ENCODE measurements at places on chromosomes 5 and 9.

- no peak for DNase-seq
These were observed 52.9 kb downstream of the C9orf50 start for GRCh38 chr9:129567842-129568559.

DNA sequence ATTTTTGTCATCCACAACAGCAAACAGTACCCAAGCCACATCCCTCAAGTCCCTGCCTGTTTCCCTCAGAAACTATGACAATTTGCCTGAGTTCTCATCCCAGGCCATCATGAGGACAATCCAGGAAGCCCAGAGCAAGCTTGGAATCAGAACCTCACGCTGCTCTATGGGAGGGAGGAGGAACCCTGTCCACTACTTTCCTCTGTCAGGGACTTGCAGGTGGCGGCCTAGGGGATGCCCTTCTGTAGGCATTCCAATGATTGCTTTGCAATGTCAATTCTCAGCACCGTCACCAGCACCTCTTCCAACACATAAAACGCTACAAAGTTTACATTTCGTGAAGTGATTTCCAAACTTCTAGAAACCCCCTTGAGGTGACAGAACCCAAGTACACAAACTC is 170.4 kb upstream of the FSTL4 start:
- DNase-seq = no peak

DNA sequence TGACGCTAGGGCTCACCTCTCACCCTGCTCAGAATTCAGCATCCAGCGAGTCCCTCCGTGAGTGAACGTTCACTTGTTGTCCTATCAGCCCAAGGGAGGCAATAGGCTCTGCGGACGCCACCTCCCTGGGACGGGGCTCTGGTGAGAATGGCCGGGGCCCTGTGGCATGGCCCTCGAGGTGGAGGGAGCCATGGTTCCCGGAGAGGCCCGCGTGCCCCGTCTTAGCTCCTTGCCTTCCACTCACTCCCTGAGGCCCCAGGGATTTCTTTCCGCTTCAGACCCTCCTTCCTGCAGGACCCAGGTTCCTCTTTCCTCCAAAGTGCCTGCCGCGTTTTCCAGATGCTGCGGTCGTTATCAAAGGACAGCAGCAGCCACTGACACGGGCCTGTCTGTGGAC is 21.5 kb downstream of the EXOC3 start:
- no peak for DNase-seq

DNA sequence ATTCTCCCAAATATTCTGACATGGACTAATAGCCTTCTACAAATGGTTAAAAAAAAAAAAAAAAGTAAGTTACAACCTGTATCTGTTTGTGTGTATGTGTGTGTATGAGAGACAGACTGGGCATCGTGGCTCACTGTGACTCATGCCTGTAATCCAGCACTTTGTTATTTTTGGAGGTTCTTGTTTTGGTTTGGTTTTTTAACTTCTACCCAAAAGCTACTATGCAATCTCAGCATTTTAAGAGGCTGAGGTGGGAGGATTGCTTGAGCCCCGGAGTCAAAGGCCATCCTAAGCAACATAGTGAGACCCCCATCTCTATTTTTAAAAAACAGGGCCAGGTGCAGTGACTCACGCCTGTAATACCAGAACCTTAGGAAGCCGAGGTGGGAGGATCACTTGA is 17.6 kb upstream of the HAVCR1 start:
- DNase-seq = peak; percentile 29

- no peak for DNase-seq
These were observed 8.2 kb downstream of the GALNT10 start for GRCh38 chr5:154198611-154199230.

GRCh38 chr5:44770780-44771717 is 37.7 kb upstream of the MRPS30 start:
- DNase-seq = no peak

- DNase-seq = no peak
These were observed 2.0 kb downstream of the PKN3 start for GRCh38 chr9:128704356-128704670.

- DNase-seq = peak; percentile 43
These were observed 647 bp downstream of the SMARCA2 start for GRCh38 chr9:2015581-2016407.

DNA sequence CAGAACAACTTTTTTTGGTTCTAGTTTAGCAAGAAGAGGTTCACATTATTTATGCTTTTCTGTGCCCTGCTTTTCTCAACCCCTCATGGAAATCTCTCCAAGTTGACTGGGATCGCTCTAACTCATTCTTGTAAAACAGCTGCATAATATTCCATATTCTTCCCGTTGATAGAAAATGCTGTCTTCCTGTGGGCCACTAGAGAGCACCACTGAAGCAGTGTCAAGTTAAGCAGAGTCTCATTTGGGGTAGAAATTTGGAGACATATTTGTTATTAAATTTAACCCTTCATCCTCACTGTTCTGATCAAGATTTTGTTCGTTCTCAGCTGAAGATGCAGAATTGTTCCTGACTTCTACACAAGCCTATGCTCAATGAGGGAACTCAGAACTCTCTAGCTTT is 140.1 kb downstream of the CEMIP2 start:
- DNase-seq = no peak

- DNase-seq = no peak
These were observed 104.6 kb downstream of the MVB12B start for GRCh38 chr9:126431077-126431742.

GRCh38 chr5:138622051-138622450 is 46.9 kb upstream of the HSPA9 start:
- no peak for DNase-seq

GRCh38 chr9:124913378-124913777 is 27.5 kb downstream of the GOLGA1 start:
- no peak for DNase-seq

GRCh38 chr5:52859628-52860027 is 71.9 kb downstream of the ITGA1 start:
- no peak for DNase-seq

- DNase-seq = no peak
These were observed 8.8 kb downstream of the FIBCD1 start for GRCh38 chr9:130930132-130930803.

DNA sequence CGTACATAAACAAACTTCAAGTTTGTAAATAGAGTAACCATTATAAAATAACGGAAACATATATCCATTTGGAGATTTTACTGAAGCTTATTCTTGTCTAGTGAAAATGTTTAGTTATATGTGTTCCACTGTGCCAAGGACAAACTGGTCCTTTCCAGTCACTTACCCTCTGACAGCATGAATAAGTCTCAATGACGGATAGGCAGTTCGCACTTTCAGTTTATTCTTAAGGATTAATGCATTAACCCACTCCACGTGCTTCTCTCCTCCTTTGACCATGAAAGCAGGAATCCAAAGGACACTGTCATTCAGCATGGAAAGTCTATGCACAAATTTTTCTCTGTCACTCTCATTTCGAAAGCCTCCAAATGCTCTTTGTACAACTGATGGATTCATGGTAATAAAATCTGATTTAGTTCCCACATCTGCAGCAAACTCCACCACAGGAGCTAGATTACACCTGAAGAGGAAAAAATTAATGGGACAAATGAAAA is 47.1 kb downstream of the ST8SIA4 start:
- no peak for DNase-seq

GRCh38 chr5:154793599-154794524 is 38.7 kb downstream of the LARP1 start:
- no peak for DNase-seq

GRCh38 chr9:125822902-125823301 is 75.7 kb downstream of the PBX3 start:
- no peak for DNase-seq

DNA sequence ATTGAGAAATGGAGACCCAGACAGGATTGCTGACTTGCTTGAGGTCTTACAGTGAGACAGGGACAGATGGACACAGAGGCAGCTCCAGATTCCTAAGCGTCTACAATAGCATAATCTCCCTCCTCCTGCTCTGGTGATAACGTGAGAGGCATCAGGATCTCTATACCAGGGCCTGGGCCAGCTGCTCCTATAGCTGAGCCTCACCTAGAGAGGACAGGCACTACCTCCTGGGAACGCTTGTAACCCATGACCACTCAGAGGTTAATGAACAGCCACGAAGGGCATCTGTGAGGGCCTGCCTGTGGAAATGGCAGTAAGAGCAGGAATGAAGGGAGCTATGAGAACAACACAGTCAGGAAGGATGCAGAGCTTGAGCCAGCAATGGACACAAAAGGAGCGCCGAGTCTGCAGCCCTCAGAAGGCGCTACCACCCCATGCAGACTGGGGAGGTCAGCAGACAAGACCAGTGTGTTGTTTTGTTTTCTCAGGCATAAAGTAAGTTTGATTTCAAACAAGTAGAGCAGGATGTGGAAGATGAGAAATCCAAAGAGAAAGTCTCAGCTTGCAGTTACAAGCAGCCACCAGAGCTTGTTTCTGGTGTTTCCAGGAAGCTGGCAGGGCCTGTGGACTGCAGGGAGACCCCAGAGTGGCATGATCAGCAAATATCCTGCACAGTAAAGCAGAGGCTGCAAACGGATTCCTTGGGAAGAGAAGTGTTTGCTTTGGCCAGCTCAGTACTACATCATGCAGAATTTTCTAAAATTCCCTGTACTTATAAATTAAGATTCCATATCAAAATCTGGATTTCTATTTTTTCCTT is 17.4 kb downstream of the ANKS6 start:
- no peak for DNase-seq

DNA sequence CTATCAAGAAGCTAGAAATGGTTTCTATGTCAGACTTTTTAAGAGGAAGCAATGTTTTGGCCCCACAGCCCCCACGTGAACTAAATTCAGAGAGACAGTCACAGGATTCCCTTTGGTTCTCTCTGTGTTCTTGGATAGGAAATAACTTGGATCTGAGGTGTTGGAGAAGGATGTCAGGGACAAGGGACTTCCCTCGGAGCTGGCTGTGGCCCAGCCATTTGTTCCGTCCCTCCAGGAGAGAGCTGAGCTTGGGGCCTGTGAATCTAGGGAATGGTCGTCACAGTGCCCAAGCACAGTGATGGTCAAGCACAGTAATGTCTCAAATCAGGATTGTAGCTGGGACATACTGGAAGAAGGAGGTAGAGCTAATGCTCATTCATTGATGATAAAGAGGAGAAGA is 2.0 kb downstream of the C7 start:
- no peak for DNase-seq

GRCh38 chr5:115309751-115310370 is 13.4 kb upstream of the CCDC112 start:
- DNase-seq = peak; percentile 44

DNA sequence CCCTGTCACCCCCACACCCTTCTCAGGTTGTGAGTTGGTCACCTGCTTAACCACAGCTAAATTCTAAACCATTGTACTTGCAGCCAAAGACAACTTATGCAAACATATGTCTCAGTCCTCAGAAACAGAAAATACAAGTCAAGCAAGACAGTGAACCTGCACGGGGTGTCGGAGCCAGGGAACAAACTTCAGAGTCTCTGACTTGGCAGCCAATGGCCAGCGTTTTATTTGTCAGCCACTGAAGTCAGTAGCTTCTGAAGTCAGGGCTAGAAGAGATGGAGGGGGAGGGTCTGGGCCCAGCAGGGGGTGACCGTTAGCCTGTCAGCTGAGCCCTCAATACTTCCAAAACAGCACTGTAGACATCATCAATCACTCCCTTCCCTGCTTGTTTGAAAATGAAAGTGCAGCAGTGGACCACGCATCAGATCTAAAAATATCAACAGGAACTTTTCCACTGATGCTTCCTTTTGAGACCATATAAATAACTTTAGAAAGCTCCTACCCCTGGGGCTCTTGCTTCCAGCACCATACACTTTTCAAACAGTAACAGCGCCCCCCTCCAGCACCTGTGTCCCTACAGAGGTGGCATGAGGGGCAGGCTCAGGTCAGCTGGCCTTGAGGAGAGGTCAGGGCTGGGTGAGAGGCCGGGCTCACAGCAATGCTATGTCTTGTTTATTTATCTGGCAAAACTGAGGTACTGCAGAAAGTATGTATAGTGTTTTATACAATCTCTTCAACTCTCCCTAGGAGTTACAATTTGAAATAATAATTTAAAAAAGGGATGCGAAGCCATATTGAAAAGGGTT is 142.5 kb downstream of the ACER2 start:
- DNase-seq = no peak

GRCh38 chr5:174606646-174607045 is 117.7 kb upstream of the MSX2 start:
- no peak for DNase-seq

GRCh38 chr5:181181650-181182565 is 23.1 kb downstream of the TRIM7 start:
- DNase-seq = peak; percentile 70

GRCh38 chr5:8644377-8644776 is 775.4 kb downstream of the MTRR start:
- no peak for DNase-seq

- DNase-seq = no peak
These were observed 19.0 kb upstream of the RUSC2 start for GRCh38 chr9:35470894-35471293.

DNA sequence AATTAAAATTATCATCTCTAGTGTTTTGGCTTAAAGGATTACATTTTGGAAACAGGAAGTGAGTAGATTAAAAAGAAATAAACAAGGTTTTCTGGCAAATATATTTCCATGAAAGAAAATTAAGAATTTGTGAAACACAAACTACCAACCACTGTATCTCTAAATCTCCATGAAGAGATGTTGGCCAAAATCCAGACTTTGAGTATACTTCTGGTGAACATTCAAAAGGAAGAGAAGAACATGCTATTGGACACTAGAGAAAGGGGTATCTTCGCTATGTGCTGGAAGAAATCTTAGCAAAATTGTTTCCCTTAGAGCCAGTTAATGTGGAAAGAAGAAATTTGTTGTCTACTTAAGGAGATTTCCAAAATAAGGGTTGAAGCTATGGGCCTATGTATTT is 710.4 kb upstream of the CTNND2 start:
- DNase-seq = no peak

GRCh38 chr9:90477535-90477934 is 165.1 kb downstream of the DIRAS2 start:
- no peak for DNase-seq

GRCh38 chr5:142491270-142491669 is 166.4 kb upstream of the SPRY4 start:
- no peak for DNase-seq

- DNase-seq = no peak
These were observed 50.6 kb upstream of the ANGPTL2 start for GRCh38 chr9:127173063-127173462.

DNA sequence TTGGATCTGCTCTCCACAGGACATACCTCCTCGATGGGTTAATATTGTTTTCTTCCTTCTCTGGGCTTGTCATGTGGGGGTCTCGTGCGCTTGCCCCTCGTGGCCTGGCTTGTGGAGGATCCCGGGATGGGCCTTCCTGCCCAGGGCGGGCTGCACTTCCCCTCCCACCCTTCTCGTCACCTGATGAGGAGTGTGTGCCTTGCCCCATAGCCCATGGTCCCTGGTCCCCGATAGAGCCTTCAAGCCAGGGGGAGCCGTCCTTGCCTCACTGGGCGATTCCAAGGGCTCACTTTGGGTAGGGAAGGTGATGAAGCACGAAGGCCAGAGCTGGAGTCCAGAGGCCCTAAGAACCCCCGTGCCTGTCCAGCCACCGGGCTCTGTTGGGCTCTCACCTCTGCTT is 28.7 kb downstream of the DYNC2I2 start:
- DNase-seq = no peak

- no peak for DNase-seq
These were observed 38.0 kb upstream of the FOXI1 start for GRCh38 chr5:170067574-170068170.

- DNase-seq = no peak
These were observed 453.2 kb downstream of the CDH18 start for GRCh38 chr5:19534751-19535150.
